ENCODE measurements at places on chromosomes 4 and X.

DNA sequence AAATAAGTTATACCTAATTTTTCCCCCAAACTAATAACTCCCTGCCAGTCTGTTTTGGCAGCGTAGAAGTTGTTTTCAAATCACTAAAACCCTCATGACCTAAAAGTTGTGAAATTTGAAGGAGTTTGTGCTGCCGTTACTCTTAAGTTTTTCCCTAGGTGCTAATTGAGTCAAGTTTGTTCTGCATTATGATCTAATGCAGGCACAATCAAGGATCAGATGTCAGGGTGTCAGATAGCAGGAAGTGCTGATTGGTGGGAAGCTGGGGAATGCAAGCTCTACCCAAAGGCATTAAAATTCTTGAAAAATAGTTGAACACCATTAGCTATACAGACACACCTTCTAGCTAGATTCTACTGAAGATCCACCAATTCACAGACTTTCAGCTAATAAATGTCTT, 51.9 kb downstream of the ARX start:
- DNase-seq: no peak

- no peak for DNase-seq
Observed at GRCh38 chr4:86967798-86968197, 33.0 kb downstream of the AFF1 start.

DNA sequence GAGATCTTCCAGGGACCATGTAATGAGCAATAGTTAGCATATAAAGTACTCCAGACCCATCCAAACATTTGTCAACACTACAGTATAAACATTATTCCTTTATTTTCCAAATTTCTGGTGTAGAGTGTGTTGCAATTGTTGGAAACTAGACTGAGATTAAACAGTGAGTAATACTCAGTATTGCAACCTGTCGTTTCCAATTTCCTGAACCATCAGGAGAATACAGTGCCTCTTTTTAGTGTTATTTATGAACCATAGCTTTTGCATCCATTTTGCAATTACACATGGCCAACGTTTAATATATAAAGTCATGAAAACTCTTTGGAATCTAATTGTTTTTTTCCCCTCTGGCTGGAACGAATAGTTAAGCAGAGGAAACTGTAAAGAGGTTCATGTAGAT, 58.3 kb upstream of the DHRSX start:
- no peak for DNase-seq

DNA sequence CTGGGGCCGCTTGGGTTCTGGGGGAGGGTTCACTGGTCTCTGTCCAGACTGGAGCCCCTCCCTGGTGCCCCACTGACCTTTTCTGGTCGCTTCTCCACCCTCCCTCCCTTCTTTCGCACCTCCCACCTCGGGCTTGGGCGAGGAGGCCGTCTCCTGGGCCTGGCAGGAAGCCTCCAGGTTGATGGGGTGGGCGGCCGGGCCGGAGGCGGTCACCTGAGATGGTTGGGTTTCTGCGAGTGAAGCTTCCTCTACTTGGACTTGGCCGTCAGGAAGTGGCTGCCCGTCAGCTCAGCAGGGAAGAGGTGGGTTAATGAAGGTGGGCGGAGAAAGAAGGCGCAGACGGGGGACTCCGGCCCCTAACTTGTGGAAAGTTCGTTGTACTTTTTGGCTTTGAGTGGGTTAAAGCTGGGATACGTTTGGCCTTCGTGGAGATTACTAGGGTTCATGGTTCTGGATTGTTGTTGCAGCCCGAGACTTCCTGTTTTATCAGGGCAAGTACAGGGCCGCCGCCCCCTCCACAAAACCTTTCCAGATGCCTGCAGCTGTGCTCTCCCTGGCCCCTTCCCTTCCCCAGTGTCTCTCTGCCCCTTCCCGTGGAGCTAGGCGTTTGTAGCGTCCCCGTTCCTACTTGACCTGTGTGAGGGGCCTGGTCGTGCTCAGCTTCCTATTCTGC, 1.2 kb downstream of the AKAP17A start:
- no peak for DNase-seq

DNA sequence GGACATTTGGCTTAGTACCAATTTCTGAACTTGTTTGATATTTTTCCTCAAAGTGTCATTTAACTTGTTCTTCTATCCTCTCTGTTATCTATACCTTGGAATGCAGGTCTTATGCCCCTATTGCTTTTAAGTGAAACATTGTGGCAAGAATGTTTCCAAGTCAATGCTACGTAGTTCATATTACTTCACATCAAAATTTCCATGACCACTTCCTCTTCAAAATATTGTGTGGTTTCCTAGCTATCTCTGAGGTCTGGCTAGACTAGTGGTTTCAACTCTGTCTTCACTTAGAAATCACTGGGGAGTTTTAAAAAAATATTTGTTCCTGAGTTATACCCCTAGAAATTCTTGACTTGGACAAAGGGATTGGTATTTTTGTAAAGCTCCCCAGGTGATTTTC, 20.2 kb upstream of the RASGEF1B start:
- DNase-seq: no peak

GRCh38 chr4:160426233-160426632, 1323.4 kb downstream of the RAPGEF2 start:
- no peak for DNase-seq

Data from stimulated activated CD4-positive, alpha-beta T cell treated with anti-CD3 and anti-CD28 coated beads, Interleukin-1b, Interleukin-23, amount 100 ng/mL, for 1 hour (primary cell).